ENCODE measurements at places on chromosomes 2 and 18. TPM values are rescaled to one million over a fixed set of nuclear protein-coding genes. Genes with fewer than 3 reads are reported as not detected.

GRCh38 chr18:31946305-31947046 lies 3.5 kb upstream of the TRAPPC8 start:
- no peaks in the 10 kb centered on the region for H3K36me3 ChIP-seq
- peaks cover 6% of the 10 kb centered on the region for H3K4me1 ChIP-seq
- H3K27ac ChIP-seq = no peak overlapping the region

REG3A gene
- total RNA-seq = not detected

DNA sequence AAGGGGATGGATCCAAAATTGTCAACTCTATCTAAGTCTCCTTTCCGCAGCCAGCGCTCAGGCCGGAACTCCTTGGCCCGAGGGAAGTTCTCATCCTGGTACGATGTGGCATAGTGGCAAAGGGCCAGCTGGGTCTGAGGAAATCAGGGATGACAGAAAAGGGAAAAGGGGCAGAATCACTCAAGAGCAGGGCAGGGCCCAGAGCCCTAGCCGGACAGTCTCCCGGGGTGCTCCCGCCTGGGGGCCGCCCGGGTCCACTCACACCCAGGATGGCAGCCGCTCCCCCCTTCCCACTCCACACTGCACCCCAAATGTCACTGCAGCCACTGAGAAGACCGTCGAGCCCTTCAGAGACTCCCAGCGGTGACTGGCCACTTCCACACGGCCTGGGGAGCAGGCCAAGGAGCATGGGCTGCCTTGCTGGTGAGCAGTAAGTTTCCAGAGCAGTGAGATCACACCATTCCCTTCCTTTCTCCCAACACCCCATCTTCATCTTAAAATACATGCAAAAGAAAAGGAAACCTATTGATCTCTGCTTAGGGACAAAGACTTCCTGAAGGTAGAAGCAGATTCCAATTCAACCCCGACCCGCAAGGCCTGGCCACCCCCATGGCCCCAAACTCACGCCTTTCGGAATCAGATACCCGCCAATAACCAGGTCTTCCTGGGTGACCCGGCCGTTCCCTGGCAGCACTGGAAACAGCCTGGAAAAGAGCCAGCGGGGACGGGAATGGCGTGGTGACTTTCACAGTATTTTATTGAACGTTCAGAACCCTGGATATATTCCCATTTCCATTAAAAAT lies 26.7 kb downstream of the CYP27C1 start:
- DNase-seq = no peak
- peak overlapping the region; percentile 18 for H3K27ac ChIP-seq
- H3K27me3 ChIP-seq = no peaks in the 10 kb centered on the region
- no peaks in the 10 kb centered on the region for H3K36me3 ChIP-seq
- peaks cover 10% of the 10 kb centered on the region for H3K4me1 ChIP-seq

- no peak overlapping the region for H3K4me3 ChIP-seq
- H3K4me1 ChIP-seq = peaks cover 14% of the 10 kb centered on the region
- no peak overlapping the region for H3K27ac ChIP-seq
Measured at GRCh38 chr2:206456078-206456754, 12.9 kb downstream of the ADAM23 start.

GRCh38 chr2:23513872-23514793 lies 129.2 kb downstream of the KLHL29 start:
- DNase-seq = no peak
- H3K27ac ChIP-seq = peak overlapping the region; percentile 63
- H3K4me3 ChIP-seq = peak overlapping the region; percentile 32
- no peaks in the 10 kb centered on the region for H3K27me3 ChIP-seq
- no peaks in the 10 kb centered on the region for H3K36me3 ChIP-seq
